ENCODE measurements at places on chromosomes 11 and 22.

DNA sequence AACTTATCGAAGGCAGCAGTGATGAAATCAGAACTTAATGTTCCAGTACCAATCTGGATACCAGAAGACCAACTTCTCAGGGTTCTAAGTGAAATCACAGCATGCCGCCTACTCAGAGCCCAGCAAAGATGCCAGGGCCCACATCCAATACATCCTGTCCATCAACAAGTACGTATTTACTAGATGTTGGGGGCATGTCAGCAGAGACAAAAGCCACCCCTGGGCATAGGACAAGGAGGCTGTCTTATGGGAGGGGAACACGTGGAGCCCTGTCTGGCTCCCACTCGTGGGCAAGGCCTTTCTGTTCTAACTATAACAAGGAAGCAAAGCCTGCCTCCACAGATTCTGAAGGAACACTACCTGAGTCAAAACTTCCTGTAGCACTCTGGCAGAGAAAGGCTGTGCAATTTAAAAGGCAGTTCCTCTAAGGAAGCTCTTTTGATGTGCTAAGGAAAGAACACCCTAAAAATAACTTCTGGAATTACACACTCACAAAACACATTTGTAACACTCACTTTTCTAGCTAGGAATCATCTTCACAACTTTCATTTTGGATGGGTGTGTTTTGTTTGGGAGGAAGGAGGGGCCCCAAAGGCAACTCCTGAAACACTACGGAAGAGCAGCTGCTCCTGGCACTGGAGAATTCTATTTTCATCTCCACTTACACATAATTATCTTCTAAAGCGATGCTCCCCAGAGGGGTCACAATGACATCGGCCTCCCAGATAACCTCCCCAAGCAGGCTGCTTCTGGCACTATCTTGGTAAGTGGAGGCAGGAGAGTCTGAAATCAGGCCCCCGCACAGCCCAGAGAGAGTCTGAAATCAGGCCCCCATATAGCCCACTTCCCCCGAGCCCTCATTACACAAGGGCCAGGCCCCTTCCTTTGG lies 14.2 kb downstream of the SMCO4 start:
- DNase-seq: no peak

- DNase-seq: no peak
These were observed 9.5 kb downstream of the PHOX2A start for GRCh38 chr11:72234514-72234830.

DNA sequence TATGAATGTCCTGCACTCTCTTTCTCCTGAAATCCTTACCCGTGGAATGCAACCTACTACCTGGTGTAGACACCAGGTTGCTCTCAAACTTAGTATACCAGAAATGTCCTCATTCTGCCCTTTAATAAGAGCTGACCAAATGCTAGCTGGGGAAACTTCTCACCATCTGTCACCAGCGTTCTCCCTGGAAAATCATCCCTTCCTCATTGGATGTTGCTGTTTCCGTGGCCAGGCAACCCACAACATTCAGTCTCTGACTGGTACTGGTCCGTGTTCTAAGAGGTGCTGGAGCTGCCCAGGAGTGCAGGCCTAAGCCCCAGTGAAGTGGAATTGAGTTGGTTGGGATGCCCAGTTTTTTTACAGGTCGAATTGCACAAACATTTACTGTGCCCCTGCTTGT lies 40.7 kb upstream of the RAB1B start:
- DNase-seq: no peak

- DNase-seq: no peak
These were observed 31.4 kb upstream of the AQP11 start for GRCh38 chr11:77558380-77558779.

DNA sequence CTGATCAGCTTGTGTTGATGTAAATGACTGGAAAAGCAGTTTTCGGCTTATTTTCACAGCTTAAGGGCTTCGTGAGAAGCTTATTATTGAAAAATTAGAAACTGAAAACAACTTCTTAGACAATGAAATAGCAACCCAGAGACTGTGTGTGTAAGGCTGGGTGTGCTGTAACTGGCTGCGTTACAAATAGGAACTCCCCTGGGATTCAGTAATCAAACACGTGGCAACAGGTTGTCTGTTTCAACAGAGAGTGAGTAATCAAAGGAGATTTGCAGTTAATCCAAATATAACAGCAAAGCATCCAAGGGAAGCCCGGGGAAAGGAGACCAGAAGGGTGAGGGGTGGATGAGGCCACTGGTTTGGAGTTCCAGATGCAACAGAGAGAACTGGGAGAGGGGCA lies 19.2 kb downstream of the NTM start:
- no peak for DNase-seq

GRCh38 chr11:10388574-10388973 lies 66.5 kb upstream of the AMPD3 start:
- DNase-seq: no peak

DNA sequence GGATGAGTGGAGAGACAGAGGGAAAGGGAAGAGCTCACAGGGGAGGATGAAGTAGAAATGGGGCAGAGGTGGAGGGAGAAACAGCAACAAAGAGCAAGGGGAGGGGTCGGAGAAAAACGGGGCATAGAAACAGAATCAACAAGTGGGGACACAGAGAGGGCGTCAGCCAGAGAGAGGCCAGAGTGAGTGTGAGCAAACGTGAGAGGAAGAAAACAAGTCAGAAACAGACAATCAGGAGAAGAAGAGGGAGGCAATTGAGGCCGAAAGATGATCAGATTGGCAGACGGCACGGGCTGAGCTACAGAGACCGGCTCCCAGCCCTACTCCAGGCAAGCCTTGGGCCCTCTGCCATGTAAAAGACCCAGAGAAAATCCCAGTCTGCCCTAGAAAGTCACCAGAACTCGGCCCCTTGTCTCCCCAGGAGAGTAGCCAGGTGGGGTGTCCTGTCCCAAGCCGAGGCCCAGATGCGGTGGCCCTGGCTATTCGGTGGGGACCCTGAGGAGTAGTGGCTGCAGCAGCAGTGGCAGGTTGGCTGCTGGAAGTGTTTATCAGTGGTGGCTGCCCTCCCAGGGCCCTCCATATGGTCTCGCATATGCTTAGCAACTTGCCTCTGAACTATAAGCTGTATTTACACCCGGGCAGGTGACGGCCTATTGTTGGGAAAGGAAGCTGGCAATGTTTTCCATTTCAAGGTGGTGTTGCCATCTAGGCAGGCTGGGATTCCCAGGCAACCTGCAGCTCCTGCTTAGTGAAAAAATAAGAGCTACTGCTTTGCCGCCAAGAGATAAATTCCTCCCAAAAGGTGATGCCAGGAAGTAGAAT lies 14.8 kb upstream of the TSPAN18 start:
- DNase-seq: no peak

DNA sequence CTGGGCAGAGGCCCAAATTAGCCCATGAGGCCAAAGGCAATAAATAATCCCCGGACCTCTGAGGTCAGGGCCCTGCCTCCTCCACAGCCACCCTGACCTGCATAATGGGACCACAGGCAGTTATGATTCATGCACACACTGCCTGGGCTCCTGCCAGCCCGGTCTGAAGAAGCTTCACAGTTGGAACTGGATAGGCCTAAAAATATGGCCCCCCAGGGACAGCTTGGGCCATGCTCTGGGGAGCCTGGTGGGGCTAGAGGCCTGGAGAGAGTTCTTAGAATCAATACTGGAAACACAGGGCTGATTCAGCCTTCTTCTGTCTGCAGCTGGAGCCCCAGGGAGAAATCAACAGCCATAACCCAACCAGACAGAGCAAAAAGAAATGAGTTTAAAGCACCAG lies 112.8 kb upstream of the CADM1 start:
- no peak for DNase-seq

- no peak for DNase-seq
These were observed 8.1 kb downstream of the PRR33 start for GRCh38 chr11:1883346-1884302.

DNA sequence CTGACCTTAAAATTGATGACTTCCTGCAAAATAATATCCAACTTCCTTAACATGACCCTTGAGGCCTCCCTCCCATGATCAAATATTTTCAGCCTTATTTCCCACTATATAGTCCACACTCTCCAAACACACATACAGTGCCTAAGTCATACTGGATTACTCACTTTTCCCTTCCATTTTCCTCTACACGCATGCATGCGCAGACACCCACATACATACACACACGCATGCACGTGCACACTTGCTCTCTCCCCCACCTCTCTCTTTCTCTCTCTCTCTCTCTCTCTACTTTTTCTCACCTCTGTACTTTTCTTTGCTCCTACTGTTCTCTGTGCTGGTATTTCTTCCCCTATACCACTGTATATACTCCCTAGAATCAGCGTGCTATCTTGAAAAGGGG lies 28.1 kb downstream of the DLG2 start:
- no peak for DNase-seq

DNA sequence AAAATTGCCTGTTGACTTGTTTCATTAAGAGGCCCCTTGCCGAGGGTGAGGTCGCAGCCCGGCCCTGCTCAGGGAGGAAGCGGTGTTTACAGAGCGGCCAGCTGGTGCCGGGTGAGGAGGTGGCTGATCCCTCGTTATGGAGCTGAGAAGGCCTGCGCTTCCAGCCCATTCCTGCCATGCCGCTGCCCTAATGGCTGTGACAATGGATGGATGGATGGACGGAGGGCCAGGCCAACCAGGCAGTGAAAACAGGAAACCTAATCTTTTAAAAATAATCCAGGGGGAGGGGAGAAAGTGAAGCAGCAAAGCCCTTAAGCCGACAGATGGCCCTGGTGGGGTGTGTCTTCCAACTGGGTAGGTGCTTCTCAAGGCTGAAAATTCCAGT lies 38.5 kb downstream of the BCR start:
- no peak for DNase-seq

- no peak for DNase-seq
These were observed 9.9 kb downstream of the PKP3 start for GRCh38 chr11:403761-404431.

DNA sequence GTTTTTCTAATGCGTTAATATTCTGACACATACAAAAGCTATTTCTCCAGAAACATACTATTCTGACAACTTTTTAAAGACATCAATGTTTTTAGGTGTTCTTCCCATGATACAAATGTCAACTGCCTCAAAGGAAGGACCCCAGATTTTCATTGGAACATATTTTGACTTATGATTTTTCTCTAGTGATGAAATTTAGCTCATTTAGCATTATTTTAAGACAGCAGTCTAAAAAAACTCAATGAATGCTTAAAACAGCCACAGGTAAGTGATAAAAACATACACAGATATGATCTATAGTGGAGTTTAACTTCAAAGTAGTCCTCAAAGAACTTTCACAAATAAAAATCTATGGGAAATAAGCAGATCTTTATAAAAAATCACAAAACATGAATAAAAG lies 24.9 kb downstream of the XKR3 start:
- DNase-seq: no peak

DNA sequence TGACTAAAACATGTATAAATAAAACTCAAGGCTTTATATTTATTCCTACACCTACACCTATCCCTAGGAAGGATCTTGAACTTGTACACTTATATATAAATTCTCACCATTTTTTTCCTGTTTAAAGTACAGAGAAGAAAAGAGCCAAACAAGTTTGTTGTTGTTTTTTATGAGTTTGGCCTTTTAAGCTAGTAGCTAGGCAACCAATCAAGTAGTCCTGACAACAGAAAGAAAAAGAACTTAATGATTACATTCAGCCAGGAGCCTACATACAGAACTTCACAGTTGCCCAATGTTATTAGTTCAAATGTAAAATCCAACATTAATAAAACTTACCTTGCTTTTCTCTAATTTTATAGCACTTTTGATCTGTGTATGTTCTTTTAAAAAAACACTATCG lies 316.2 kb downstream of the SOX6 start:
- no peak for DNase-seq

DNA sequence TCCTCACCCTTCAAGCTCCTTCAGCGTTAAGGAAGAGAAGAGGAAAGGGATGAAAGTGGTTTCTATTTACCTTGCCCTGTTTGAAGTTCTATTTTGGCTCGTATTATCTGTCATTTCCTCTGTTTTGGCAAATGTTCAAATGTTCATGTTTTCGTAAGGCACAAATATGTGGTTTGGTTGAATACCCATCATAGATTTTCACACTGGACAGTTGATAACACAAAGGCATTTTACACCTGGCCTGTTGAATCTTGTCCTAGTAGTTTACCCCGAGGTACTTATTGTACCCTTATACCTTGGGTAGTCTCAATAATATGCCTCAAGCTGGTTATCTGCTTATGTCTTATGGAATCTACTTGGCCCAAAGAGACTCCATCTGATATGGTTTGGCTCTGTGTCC lies 706.9 kb downstream of the METTL15 start:
- no peak for DNase-seq

- DNase-seq: no peak
These were observed 71.7 kb downstream of the DBX1 start for GRCh38 chr11:20088397-20089225.

DNA sequence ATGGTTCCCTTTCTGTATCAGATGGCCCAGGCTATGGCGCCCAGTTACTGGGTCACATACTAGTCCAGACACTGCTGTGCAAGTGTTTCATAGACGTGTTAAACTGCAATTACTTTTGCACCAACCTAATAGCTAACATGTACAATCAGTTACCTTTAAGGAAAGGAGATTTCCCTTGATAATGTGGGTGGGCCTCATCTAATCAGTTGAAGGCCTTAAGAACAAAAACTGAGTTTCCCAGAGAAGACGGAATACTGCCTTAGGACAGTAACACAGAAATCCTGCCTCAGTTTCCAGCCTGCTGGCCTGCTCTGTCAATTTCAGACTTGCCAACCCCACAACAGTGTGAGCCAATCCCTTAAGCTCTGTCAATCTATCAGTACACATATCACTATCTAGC lies 229.9 kb upstream of the SYN3 start:
- DNase-seq: no peak

DNA sequence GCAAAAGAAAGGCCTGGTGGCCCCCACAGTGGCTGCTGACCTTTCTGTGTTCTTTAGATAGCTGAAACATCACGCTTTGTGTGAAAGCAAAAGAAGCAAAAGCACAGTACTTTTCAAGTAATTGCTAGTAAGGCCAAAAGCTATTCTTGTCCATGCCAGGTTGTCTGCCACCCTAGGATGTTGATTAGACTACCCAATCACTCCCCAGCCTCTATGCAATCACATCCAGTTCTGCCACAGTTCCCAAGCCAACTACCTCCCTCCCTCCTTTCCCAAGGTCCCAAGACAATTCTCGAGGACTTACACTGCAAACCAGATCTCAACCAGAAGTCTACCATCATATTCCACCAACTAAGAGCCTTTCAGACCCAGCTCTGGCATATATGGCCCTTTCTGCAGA lies 46.2 kb downstream of the RDX start:
- no peak for DNase-seq

GRCh38 chr22:42062506-42063170 lies 8.0 kb downstream of the NAGA start:
- no peak for DNase-seq

DNA sequence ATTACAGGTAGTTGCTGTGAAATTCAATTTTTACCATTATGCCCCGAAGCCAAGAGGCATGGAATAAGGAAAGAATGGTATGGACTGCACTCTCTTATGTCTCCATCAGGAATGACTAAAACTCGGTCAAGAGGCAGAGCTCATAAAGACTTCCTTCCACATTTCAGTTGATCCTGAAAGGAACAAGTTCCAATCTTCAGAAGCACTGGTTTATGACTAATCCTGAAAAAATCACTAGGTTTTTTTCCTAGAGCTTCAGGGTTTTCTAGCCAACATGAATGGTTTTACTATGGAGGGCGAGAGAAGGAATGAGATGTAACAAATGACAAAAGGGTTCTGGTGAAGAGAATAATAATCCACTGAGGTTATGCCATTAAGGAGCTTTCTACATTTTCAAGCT lies 832.2 kb downstream of the NTM start:
- DNase-seq: no peak

Data from stimulated activated CD4-positive, alpha-beta T cell treated with anti-CD3 and anti-CD28 coated beads, Interleukin-1b, Interleukin-23, amount 100 ng/mL, for 24 hours (primary cell).